ENCODE measurements at places on chromosomes 1 and 21. TPM values are rescaled to one million over a fixed set of nuclear protein-coding genes. Genes with fewer than 3 reads are reported as not detected.

PWP2 gene
- 9.5 TPM for total RNA-seq

DNA sequence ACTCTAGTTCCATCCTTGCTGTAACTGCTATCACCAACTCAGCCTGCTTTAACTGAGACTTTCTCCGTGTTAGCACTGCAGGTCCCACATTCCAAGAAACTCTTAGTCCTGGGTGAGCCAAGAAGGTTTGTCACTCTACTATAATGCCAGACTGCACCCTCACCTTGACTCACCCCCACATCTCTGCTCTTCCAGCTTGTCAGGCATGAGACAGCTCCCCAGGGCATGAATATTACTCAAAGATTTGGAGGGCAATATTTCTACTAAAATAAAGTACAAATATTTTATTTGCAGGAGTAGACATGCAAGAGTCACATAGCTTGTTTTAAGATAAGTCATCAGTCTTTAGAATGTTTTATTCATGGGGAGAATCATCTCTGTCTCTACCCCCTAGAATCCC is 110.2 kb downstream of the MATN1 start:
- no peak for DNase-seq

AUNIP gene
- total RNA-seq: 1.7 TPM

GRCh38 chr21:45836268-45836655 is 145.3 kb upstream of the COL6A1 start:
- DNase-seq: no peak

DNA sequence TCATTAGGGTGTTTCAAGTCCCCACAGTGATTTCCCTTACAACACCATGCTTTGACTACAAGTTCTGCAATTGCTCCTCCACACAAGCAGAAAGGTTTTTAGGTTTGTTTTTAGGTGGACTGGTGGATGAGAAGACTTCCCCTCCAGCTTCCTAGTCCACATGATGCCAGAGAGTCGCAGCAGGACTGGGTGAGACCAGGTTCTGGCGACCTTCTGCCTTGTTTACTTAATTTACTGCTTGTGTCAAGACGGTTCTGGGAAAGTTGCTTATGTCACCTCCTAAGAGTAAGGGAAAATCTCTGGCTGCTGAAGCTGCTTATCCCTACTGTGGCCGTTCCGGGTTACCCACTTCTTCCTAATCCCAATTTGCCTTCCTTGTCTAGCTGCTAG is 76.4 kb downstream of the GLUL start:
- DNase-seq: no peak

ESPN gene
- 2.7 TPM for total RNA-seq

AMY1C gene
- not detected for total RNA-seq

- no peak for DNase-seq
Measured at GRCh38 chr1:50193002-50193401, 84.3 kb downstream of the ELAVL4 start.

DNA sequence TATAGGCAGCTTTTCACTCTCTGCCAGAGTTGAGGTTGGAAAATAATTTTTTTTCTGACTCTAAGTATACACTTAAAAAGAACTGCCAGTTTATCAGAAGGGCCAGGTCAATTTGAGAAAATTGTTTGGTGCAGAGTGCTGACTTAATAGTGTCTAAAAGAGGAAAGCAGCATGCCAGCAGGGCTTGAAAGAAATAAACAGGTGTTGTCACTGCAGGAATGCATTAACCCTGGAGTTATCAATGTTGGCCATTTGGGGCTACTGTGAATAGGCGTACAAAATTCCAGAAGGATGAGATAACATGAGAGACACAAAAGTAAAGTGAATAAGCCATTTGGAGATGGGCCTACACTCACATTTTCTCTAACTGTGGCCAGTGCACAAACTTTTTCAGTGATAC is 220.6 kb upstream of the PLD5 start:
- no peak for DNase-seq

DNA sequence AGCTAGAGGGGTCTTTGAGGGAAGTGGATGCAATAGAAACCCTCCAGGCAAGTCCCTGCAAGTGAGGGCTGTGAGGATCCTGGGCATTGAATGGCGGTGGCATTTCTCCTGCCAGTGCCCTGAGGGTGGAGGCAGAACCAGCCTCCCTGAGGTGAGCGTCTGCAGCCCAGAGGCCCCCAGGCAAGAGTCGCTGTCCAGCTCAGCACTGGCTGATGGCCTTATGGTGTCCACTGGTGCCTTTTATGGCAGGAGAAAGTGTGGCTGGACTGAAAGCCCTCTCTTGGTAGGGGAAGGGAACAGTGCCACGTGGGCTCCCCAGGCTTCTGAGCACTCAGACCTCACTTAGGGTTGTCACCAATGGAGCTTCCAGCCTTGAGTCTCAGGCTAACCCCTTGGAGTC is 77.3 kb downstream of the SH3BGR start:
- DNase-seq: no peak

AMPD1 gene
- total RNA-seq: 0.07 TPM

GRCh38 chr1:65434255-65434654 is 13.8 kb downstream of the LEPR start:
- no peak for DNase-seq

LRRC52 gene
- total RNA-seq: not detected

DNA sequence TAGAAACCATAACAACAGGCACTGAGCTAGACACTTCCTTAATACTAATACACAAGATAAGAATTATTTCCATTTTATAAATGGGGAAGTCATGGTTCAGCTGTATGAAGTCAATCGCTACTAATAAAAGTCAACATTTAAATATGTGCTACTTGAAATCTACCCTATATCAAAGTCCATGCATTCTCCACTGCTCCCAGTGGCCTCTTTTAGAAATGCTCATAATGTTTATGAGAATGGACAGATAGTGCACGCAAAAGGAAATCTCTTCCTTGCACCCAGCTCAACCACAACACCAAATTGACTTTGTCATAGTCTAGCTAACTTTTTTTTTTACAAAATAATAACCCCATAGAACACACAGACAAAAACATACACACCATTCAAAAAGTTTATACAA is 281.7 kb upstream of the CXADR start:
- no peak for DNase-seq

- no peak for DNase-seq
Measured at GRCh38 chr21:43921571-43921978, 56.6 kb downstream of the AGPAT3 start.

- no peak for DNase-seq
Measured at GRCh38 chr1:207752456-207752998, 673 bp downstream of the CD46 start.

MYBPH gene
- total RNA-seq: not detected

DNA sequence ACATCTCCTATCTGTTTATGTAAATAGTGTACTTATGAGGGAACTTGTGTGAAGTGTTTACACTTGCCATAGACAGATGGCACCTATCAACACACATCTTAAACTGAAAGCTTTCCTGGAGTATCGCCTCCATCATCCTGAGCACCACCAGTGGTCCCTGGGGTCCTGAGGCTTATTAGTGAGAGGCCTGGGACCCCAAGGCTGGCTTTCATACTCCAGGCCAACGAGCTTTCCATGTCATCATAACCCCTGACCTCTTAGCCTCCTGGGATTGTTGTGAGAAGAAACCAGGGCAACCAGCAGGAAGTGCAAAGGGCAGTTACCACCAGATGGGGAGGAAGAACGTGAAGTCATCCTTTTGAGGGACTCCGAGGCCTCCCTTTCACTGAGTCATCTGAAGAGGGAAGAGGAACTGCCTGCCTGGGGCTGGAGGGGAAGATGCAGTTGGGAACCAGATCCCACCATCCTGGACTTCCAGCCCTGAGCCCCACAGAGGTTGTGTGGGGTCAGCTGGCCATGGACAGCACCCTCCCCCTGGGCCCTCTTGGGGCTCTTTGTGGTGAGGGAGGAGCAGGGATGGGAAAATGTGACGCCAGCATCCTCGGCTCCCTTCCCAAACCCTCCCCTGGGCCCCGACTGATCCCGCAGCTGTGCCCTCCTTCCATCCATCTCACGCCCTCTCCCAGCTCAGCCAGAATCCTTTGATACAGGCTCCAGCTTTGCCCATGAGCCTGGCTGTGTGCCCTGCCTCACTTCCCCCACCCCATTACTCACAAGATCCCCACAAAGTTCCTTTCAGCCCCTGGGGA is 5.8 kb downstream of the INKA2 start:
- no peak for DNase-seq

GRCh38 chr1:235043234-235043633 is 85.4 kb downstream of the TOMM20 start:
- no peak for DNase-seq

GRCh38 chr1:35447278-35447677 is 109.9 kb downstream of the KIAA0319L start:
- no peak for DNase-seq

HMCN1 gene
- total RNA-seq: 2.1 TPM

CNIH3 gene
- total RNA-seq: 4.0 TPM

- DNase-seq: no peak
Measured at GRCh38 chr1:116033322-116033721, 57.0 kb downstream of the SLC22A15 start.

BCAN gene
- 0.17 TPM for total RNA-seq

SH2D1B gene
- total RNA-seq: not detected

GRCh38 chr21:25491267-25491666 is 116.0 kb downstream of the MRPL39 start:
- no peak for DNase-seq

GRCh38 chr1:19825298-19825697 is 10.2 kb upstream of the RNF186 start:
- DNase-seq: no peak

- DNase-seq: no peak
Measured at GRCh38 chr1:236403905-236404696, 10.0 kb downstream of the EDARADD start.

DNA sequence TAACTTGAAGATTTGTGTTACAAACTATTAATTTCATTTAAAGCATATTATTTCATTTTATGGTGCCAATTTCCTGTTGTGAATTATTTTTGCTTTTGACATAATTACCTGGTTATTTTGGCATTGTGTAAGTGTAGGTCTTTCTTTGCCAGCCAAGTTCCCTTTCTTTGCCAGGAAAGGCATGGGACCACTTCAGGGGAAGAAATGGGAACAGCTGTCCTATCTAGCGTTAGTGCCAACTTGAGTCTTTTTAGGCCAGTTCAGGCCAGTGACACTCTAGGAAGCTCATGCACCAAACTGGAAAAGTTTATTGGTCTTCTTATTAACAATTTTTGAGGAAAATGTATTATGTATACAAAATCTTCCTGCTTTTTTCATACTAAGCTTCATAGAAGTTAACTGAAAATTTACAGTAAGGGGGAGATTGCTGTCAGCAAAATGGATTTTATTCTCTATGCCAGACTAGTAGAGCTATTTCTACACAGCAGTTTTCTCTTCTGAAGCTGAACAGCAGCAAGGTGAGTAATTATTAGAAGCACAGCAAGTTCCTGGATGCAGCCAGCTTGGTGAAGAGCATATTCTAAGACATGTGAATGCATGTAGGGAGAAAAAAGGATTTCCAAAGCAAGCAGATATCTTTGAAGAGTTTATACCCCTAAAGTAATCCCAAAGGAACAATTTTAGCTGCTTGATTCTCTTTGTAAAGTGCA is 914.6 kb upstream of the ADGRL4 start:
- DNase-seq: no peak

- no peak for DNase-seq
Measured at GRCh38 chr1:213369465-213369864, 318.4 kb downstream of the RPS6KC1 start.

LELP1 gene
- not detected for total RNA-seq

A3GALT2 gene
- not detected for total RNA-seq

GRCh38 chr1:157403203-157403602 is 149.1 kb downstream of the FCRL5 start:
- DNase-seq: no peak

GRCh38 chr1:27804791-27805190 is 25.8 kb upstream of the PPP1R8 start:
- no peak for DNase-seq

DNA sequence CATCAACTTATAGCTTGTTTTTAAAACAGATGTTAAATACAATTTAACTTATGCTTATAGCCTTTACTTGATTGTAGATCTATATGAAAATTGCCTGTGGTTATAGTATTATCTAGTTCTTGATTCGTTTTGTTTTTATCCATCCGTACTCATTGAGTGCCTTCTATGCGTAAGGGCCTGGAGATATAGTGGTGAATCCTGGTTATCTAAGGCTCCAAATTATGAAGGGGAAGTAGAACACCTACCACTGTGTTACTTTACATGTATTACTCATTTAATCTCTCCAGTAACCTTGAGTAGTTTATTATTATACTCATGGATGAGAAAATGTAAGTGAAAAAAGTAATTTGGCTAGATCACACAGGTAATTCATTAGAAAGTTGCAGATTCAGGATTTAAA is 121.8 kb downstream of the OSBPL9 start:
- no peak for DNase-seq

GRCh38 chr1:171999756-172000155 is 158.5 kb downstream of the DNM3 start:
- DNase-seq: no peak

GRCh38 chr1:156075162-156075561 is 7.1 kb downstream of the MEX3A start:
- no peak for DNase-seq

GRCh38 chr1:81584398-81584797 is 216.3 kb upstream of the ADGRL2 start:
- DNase-seq: no peak

DNA sequence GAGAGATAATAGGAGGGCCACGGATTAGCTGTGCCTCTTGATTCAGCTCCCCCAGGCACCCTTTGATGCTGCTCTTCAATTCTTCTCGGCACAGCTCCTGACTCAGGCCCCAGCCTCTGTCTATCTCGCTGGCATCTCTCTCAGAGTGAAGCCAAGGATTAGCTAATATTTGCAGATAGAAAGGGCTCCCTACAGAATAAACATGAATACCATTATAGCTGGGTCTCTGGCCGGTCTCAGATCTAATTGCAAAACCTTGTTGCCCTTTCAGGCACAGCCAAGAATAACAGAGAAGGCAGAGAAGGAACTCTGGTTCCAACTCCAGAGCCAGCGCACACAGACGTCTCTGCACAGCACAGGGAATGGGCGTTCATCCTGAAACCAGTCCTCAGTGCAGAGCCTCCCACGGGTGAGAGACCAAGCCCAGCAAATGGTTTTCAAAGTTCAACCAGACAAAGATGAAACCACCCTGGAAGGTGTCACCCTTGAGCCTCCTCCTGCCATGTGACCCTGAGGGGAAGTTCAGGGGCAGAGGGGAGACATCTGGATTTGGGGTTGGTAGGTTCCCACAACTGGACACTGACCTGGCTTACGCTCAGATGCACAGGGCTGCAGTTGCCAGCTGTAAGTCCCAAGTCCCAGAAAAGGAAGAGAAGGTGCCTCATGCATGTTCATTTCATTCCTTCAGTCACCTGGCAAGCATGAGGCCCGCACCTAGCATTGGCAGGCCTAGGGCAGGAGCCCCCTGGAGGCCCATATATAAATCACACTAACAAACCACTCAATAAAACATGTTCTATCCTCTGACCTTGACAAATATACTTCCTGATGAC is 394.0 kb downstream of the NPHP4 start:
- DNase-seq: no peak

MRPL37 gene
- 139 TPM for total RNA-seq

GRCh38 chr1:243251539-243251938 is 3.5 kb downstream of the CEP170 start:
- no peak for DNase-seq

GRCh38 chr1:36562181-36562685 is 79.5 kb upstream of the CSF3R start:
- no peak for DNase-seq
